ENCODE measurements at places on chromosomes 2 and 18. TPM values are rescaled to one million over a fixed set of nuclear protein-coding genes. Genes with fewer than 3 reads are reported as not detected.

Gene ATG9A
- total RNA-seq = 49.7 TPM

Gene TMEM185B
- 52.0 TPM for total RNA-seq

Gene CHAC2
- 13.4 TPM for total RNA-seq

Gene UCN
- 2.2 TPM for total RNA-seq

Gene SKOR2
- total RNA-seq = not detected

Gene MFSD2B
- total RNA-seq = 0.15 TPM

Gene POTEI
- not detected for total RNA-seq

Gene SLC9A4
- total RNA-seq = not detected

Gene IL36A
- total RNA-seq = not detected

Gene MYO7B
- 0.13 TPM for total RNA-seq

Gene KCNK3
- total RNA-seq = 1.4 TPM

Gene ADAM23
- 10.0 TPM for total RNA-seq

Gene MERTK
- total RNA-seq = 2.1 TPM

Gene CAPN14
- 0.05 TPM for total RNA-seq

Gene CYP26B1
- 12.9 TPM for total RNA-seq

Gene KCNG3
- total RNA-seq = 1.3 TPM

Gene GLB1L
- 6.6 TPM for total RNA-seq

Gene NOSTRIN
- 2.2 TPM for total RNA-seq

Gene RAX
- not detected for total RNA-seq

Gene DLX2
- total RNA-seq = 0.89 TPM

Gene AGXT
- not detected for total RNA-seq

Gene INHBB
- total RNA-seq = 14.2 TPM

Gene CXCR1
- not detected for total RNA-seq

Gene LCT
- 0.03 TPM for total RNA-seq

Gene CGREF1
- total RNA-seq = 7.9 TPM

Measured in A549 treated with DMSO at 1 μM for 4 hours (cell line).